ENCODE measurements at places on chromosomes 7 and 10. TPM values are rescaled to one million over a fixed set of nuclear protein-coding genes. Genes with fewer than 3 reads are reported as not detected.
A peak's percentile ranks its signal among the peaks of the same experiment; 100 is the strongest.

DOCK1 gene
- 48.4 TPM for total RNA-seq

- DNase-seq: no peak
Observed at GRCh38 chr7:35760143-35760745, 40.6 kb upstream of the SEPTIN7 start.

- no peak for DNase-seq
Observed at GRCh38 chr10:51291961-51292360, 217.7 kb downstream of the PRKG1 start.

DNA sequence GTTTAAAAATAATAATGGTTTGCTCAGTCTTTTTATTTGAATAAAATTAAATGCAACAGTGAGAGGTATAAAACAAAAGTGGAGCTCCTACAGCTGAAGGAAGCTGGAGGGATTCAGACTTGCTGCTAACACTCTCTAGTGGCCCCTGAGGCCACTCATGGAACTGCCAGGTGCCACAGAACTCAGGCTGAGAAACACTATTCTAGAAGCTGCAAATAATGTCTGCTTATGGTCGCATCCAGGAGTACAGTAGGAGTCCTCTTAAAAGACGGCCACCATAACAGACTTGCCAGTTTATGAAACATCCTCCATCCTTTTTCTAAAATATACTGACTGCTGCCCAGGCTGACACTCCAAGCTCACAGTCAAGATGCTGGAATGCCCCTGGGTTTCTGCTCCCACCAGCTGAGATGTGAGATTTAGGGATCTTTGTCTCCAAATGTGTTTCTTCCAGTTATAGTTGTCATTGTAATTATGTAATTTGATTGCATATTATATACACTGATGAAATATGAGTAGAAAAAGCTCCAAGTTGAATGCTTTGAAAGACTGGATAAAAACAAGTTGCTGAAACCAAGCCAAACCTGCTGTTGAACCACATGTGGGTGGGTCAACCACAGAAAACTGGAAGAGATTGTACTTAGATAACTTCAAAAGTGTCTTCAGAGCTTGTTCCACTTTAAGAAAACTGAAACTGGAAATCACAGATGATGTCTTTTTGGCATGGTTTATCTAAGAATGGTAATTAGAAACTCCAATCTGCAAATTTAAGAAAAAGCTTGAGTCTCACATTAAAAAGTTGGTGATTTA, 213.7 kb upstream of the AOAH start:
- DNase-seq: no peak

DNA sequence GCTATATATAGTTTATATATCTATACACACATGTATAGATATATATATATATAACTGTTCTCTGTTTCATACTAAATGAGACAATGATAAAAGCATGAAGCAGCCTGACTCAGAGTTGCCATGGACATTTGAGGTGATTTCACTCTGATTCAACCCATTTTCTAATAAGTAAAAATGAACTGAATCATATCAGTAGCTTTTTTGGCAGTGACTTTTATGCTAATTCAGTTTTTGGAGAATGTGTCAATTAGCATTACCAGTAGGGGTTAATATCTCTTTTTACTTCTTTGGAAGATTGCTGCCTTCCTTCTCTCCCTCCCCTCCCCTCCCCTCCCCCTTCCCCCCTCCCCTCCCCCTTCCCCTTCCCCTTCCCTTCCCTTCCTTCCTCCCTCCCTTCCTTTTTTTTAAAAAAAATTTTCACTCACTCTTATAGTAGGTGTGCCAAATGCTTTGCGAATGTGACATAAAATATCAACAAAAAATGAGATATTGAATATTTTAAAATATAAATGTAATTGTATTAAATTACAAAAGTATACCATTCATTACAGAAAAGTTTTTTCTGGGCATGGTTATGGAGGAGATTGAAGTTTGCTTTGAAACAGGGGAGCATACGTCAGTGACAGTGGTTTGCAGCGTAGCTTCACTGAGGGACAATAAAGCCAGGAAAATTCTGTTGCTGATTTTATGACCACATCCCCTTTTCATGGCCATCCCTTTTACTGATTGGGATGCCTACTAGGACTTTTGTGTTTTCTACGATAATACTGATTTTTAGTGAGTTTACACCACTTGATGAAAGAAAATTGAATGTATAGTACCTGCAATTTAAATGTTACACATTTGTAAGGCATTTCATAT, 64.0 kb upstream of the KLF6 start:
- peak; percentile 80 for DNase-seq

GRCh38 chr7:109126404-109127050, 556.9 kb downstream of the DNAJB9 start:
- peak; percentile 11 for DNase-seq

GRCh38 chr7:108570146-108570755, 577 bp downstream of the DNAJB9 start:
- DNase-seq: peak; percentile 29

GRCh38 chr7:41706228-41706930, 3.5 kb upstream of the INHBA start:
- DNase-seq: no peak

- DNase-seq: no peak
Observed at GRCh38 chr10:2852574-2853323, 214.6 kb upstream of the PFKP start.

- no peak for DNase-seq
Observed at GRCh38 chr7:134919240-134919641, 67.1 kb upstream of the AGBL3 start.

Measured in foreskin keratinocyte (primary cell).